ENCODE measurements at places on chromosomes 4 and X.

DNA sequence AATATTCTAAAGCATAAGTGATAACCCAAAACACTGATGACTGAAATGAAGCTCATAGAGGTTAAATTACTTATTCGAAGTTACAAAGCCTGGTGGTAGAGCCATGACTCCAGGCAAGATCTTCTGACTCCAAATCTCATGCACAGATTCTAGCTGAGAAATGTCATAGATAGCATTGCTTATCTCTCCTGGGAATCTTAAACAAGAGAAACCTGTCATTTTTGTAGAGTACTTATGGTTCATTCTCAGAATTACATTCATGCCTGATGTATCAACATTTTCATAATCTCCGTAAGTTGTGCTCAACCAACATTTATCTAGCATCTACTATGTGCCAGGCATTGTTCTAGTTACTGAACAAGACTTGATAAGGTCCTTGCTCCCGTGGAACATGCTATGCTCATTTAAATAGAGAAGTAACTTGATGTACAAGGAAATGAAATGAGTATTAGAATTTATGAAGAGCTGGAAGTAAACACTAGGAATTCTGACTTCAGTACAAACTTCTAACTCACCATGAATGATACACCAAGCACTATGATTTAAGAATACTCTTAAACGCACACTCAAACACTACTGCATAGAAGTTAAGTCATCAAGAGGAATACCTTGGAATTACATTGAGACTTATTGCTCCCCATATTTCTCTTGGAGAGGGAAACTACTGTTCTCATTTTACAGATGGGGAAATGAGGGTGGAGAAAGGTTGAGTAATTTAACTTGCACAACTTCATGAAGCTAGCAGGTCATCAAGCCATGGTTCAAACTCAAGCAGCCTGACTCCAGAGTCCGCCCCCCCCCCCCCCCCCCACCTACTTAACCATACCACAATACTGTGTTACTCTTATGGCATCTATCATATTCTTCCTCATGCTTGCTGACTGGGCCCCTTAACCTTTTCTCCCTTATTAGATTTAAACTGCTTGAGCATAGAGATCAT, 45.4 kb downstream of the MBNL3 start:
- no peak for DNase-seq

- DNase-seq, result peak; percentile 34
Observed at GRCh38 chr4:147735413-147736301, 3.8 kb downstream of the ARHGAP10 start.

- DNase-seq, result no peak
Observed at GRCh38 chr4:32826169-32826568, 2106.0 kb downstream of the PCDH7 start.

DNA sequence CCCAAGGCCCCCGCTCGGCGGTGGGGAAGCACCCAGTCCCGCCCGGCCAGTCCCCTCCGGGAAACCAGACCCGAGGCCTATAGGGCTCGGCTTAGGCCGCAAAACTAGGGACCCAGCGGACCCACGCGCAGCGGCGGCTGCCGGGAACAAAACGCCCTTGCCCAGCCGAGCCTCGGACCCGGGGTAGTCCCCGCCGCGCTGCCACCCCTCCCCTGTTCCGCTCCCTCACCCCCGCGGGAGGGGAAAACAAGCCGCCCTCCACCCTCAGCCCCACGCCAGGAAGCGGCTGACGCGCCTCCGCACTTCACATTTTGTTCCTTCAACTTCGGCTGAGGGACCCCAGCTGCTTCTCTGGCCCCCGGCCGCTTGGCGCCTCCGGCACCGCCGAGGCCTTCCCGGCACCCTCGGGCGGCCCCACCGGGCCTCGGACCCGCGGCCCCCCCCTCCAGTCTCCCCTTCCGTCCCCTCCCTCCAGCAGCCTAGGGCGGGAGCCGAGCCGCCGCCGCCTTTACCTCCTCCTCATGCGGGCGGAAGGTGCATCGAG, 694 bp downstream of the PDS5A start:
- peak; percentile 56 for DNase-seq

- DNase-seq, result no peak
Observed at GRCh38 chr4:184292465-184292867, 74.8 kb upstream of the ENPP6 start.

- peak; percentile 51 for DNase-seq
Observed at GRCh38 chr4:20474119-20474518, 222.4 kb downstream of the SLIT2 start.

DNA sequence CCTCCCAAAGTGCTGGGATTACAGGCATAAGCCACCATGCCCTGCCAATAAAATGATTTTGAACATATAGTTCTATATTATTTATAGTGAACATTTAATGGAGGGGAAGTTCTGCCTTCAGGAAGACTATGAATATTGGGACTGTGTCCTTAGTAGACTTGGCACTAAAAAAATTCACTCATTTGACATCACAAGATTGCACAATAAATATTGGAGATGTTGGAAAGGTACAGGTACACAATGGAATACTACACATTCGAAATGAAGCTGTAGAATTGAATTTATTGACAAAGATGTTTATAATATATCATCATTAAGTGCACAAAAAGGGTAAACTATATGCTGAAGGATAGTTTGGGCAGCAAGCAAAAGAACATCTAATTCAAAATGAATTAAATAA, 13.0 kb upstream of the TMPRSS11E start:
- no peak for DNase-seq

GRCh38 chrX:12526306-12526705, 264.9 kb upstream of the PRPS2 start:
- DNase-seq, result no peak

DNA sequence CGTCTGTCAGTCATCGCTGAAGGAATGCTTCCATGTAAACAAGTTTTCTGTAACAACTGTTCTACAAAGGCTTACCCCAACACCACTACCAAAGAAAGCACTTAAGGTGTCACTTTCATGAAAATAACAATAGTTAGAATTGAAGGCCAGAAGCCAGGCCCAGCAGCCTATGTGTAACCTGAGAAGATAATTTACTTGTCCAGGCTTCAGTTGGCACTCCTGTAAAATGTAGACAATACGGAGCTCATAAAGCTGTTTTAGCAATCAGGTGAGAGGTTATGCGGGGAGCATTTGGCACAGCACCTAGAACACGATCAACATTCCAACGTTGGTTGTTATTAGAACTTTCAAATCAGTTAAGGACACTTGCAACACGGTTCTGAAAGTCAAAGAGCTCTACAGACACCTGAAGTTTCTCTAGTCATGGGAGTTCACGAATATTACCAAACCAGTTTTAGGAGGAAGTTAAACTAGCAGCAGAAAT, 15.7 kb downstream of the ADGRA3 start:
- DNase-seq, result no peak

DNA sequence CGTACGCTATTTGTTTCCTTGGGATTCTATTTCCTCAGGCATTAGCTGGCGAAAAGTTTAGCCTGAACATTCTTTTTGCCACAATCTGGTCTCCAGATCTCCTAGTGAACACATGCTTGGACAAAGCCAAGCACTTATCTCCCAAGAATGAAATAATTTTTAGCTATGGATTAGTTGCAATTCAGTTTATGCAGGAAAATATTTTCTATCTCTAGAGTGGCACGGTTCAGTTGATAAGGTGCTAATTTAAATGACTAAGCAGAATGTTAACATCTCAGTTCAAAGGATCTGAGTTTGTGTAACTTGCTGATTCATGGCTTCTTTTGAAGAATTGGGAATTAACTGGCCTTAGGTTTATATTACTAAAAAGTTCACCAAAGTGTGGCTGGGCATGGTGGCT, 58.1 kb upstream of the JADE1 start:
- no peak for DNase-seq

DNA sequence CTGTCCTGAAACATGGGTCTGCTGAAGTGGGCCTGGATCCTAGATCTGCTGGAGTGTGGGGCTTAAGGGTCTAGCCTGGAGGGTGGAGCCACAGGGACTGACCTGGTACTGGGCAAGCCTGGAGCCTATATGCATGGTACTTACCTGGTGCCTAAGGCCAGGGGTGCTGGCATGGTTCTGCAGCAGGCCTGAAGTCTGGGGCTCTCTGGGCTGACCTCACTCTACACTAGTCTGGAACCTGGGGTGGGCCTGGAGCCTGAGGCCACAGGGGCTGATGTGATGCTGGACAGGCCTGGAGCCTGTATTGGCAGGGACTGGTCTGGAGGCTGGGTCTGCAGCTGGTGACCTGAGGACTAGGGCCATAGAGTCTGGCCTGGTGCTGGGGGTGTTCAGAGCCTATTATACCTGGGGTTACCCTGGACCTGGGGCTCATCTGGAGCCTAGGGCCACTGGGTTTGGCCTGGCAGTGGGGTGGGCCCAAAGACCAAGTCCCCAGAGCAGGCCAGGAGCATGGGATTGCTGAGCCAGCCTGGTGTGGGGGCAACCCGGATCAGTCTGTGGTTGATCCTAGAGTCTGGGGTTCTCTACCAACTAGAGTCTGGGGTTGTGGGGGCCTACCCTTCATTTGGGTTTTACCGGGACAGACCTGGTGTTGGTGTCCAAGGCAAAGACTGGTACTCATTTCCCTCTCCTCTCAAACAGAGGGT, 179.6 kb downstream of the SLC4A4 start:
- DNase-seq, result no peak

DNA sequence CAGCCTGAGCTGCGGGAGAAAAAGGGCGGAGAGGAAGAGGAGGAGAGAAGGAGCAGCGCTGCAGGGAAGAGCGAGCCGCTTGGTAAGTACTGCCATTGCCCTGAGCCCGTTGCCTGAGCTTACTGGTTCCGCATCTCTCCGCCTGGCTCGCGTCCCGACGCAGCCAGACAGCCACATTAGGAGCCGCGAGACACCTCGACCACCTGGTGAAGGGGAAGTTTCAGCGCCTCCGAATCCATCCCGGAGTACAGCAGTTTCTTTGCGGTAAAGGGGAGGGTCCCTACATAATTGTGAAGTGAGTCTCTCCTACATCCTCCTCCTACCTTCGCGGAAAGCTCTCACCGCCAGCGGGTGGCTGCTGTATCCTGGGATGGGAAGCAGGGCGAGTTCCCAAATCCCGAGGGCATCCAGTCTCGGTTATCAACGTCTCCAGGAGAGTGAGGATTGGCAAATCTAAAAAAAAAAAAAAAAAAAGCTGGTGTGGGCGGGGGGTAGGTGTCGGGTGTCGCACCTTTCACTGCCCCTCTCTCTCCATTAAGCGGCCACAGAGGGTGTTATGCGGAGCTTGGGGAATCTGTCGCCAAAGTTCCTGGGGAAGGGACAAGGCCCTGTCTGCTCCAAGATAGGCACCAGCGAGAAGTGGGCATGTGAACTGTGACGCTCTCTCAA, 7.9 kb downstream of the TBX22 start:
- DNase-seq, result no peak

DNA sequence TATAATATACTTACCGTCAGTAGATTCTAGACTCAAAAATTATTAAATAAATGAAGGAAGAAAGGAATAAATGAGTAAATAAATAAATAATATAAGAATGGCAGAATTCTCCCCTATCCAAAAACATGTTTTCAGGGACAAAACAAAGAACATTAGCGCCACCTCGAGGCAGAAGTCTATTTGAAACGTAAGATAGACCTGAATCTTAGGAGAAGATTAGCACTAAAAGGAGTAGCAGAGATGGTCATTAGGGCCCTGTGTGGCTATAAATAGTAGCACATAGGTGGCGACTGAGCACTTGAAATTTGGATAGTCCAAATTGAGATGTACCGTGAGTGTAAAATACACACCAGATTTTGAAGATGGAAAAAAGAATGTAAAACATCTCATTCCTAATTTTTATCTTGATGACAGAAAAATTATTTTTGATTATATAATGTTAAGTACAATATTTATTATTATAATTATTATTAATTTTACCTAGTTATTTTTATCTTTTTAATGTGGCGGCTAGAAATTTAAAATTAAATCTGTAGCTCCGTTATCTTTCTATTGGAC, 24.3 kb upstream of the SRD5A3 start:
- DNase-seq, result peak; percentile 84

DNA sequence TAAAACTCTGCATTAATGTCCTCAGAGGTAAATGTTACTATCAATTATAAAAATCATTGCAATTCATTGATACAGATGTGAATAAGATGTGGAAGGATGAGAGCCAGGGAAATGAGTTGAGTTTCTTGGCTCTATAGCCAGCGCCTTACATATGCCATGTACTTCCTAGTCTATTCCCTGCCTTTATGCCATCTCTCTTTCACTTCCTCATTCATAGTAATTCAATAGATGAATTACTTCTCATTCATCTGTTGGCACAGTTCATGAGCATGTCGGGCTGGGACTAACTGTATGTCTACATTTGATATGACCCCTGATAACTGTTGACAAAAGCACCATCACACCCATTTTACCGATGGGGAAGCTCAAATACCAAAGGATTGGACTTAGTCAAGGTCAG, 55.7 kb downstream of the LNX1 start:
- DNase-seq, result no peak

GRCh38 chr4:101345596-101346350, 1.6 kb downstream of the PPP3CA start:
- DNase-seq, result peak; percentile 69

DNA sequence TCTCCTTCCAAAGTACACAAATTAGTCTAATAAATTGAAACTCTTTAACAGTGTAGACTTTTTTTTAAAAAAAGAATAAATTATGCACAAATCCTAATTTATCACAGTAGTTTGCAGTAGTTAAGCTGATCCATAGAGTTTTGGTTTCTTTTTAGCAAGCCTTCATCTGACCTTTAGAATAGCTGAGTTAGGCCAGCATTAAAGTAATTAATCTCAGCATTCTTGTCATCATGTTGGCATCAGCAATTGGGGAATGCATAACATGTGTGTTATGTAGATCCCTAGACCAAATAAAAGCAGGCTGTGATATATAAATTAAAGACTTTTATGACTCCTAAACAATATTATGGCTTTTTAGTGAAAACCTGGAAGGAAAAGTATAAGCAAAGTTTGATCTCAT, 426.5 kb upstream of the PABPC4L start:
- no peak for DNase-seq

- DNase-seq, result no peak
Observed at GRCh38 chr4:144356941-144357381, 216.4 kb upstream of the GYPA start.

DNA sequence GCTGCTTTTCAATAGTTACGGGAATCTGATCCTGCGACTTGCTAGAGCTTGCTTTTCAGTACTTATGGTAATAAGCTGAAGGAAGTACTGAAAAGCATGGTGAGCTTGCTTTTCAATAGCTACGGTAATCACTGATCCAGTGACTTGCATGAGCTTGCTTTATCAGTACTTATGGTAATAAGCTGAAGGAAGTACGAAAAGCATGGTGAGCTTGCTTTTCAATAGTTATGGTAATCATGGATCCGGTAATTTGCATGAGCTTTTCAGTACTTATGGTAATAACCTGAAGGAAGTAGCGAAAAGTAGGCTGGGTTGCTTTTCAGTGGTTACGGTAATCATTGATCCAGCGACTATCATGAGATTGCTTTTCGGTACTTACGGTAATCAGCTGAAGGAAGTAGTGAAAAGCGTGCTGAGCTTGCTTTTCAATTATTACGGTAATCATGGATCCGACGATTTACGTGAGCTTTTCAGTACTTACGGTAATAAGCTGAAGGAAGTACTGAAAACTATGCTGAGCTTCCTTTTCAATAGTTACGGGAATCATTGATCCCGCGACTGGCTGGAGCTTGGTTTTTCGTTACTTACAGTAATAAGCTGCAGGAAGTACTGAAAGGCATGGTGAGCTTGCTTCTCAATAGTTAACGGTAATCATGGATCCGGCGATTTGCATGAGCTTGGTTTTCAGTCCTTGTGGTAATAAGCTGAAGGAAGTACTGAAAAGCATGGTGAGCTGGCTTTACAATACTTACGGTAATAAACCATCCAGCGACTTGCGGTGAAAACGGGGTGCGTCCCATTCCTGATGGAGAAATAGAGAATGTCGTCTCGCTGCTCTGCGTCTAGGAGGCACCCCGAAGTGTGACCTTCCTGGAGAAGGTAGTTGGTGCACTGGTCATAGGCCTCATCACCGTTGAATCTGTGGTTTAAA, 6.5 kb downstream of the CRLF2 start:
- DNase-seq, result peak; percentile 60
